ENCODE measurements at places on chromosomes 4 and X.

DNA sequence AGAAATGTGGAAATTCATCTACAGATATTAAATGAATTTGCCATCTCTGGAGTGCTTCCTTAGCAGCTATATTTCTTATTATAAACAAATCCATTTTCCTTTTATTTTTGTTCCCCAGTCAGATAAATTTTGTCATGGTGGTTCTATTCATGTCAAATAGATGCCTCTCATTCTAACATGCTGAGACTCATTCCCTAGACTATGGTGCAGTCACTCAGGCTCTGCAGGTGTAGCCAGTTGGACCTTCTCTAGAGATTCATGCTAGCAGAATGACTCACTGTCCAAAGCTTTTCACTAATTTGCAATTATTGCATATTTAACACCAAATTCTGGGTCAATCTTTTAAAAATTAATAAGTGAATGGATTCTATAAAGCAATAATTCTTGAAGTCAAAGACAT lies 1392.7 kb downstream of the PCDH7 start:
- DNase-seq, result no peak

GRCh38 chr4:128565565-128566186 lies 243.8 kb upstream of the JADE1 start:
- DNase-seq, result no peak

GRCh38 chrX:154775419-154776349 lies 13.0 kb downstream of the DKC1 start:
- DNase-seq, result no peak

DNA sequence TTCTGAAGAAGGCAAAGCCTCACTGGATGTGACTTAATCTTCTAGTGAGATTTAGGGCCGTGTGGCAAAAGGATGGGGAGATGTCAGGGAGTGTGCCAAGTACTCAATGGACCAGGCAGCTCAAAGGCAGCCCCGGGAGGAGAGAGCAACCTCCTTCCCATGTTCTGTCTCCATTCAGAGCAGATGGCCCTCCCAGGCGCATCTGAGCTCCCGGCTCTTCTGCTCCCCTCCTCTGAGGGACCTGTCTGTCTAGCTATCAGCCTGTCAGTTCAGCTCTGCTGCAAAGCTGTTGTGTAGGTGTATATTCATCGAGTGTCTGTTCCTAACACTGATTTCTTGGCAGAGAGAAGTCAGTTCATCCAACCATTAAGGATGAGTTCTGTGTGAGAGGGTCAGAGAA lies 10.9 kb upstream of the PORCN start:
- DNase-seq, result no peak

DNA sequence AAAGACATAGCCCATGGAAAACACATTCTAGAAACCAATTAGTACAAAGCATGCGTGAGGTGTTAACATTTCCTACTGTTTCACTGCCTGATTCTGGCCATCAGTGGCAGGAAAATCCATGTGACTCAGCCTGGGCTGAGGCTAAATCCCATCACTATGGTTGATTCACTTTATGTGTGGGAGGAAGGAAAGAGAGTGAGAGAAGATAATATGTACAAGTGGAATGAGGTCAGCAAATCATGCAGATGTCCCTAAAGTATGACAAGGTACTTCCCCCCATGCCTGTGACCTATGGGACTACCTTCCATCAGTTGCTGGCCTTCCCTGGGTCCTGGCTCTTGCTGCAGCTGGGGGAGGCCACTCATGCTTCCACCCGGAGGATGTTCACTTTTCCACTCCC lies 64.2 kb upstream of the MAP3K15 start:
- DNase-seq, result no peak

GRCh38 chrX:47854474-47854873 lies 17.8 kb downstream of the ZNF81 start:
- no peak for DNase-seq

- no peak for DNase-seq
These were observed 112.8 kb upstream of the PSAPL1 start for GRCh38 chr4:7547368-7548040.

DNA sequence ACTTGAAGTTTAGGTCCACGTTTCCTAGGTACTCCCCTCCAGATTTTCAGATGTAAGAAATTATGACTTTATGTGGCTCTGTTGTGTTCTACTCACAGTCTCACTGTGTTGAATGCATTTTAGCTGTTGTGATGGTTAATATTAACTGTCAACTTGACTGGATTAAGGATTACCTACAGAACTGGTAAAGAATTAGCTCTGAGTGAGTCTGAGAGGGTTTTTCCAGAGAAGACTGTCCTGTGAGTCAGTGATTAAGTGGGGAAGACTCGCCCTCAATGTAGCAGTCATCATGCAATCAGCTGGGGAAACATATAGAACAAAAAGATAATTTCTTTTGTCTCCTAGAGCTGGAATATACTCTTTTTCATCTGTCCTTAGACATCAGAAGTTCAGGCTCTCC lies 493.4 kb downstream of the ACTRT1 start:
- DNase-seq, result no peak

DNA sequence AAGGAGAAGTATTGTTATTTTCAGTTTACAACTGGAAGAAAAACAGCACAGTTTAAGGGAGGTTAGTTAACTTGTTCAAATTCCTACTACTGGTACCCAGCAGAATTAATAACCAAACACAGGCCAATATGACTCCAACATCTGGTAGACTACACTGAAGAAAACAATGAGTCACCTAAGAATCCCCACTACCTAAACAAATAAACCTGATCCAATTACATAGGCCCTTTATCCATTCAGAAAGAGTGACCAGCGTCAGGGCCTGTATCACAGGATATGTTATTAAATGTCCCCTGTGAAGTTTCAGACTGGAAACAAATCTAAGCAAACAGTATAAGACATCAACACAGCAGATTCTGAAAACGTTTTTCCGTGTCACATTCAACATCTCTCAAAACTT lies 492.5 kb upstream of the INTU start:
- no peak for DNase-seq

- no peak for DNase-seq
These were observed 16.2 kb downstream of the BOD1L1 start for GRCh38 chr4:13611283-13611842.

GRCh38 chr4:162347842-162348213 lies 184.0 kb upstream of the FSTL5 start:
- no peak for DNase-seq

GRCh38 chrX:103811858-103812257 lies 20.2 kb downstream of the RAB9B start:
- no peak for DNase-seq

- DNase-seq, result no peak
These were observed 63.4 kb downstream of the DCAF12L1 start for GRCh38 chrX:126489116-126489695.

DNA sequence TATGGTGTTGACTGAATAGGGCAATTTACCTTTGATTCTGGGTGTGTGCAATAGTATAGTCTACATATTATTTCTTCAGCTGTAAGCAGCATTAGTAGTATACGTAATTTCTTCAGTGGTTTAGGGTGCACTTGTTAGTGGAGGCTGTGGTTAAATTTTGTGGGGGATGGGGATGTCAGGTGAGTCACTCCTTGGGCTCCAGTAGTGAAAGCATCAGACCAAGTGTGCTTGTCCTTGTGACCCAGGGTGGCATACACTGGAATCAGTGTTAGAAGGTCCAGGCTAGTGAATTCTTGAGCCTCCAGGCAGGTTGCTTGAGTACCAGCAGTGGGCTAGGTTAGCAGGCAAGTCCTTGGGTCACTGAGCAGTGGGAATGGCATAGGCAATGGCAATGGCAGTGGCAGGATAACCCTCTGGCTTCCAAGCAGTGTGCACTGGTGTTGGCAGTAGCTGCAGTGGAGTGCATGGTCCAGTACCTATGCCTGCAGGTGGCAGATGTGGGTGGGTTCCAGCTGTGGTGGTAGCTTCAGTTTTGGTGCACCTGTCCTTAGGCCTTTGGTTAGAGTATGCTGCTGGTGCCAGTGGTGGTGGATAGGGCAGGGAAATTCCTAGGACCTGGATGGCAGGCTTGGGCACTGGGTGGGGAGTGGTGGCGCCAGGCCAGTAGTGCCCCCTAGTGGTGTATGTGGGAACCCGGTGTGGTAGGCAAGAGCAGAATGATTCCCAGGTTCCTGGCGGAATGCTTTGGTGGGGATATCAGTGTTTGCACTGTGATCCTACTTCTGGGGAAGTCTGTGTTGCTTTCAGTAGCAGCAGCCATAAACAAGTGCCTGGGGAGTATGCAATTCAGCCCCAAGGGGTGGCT lies 531.0 kb downstream of the SMARCA1 start:
- no peak for DNase-seq

- no peak for DNase-seq
These were observed 116.7 kb upstream of the TMEM164 start for GRCh38 chrX:109886122-109886761.
